Small intestine (tissue), 16 donors: ENCODE measurements at places on chromosomes 11 and 22. TPM values are rescaled to one million over a fixed set of nuclear protein-coding genes. Genes with fewer than 3 reads are reported as not detected.

GRCh38 chr22:32465661-32466060 lies 1.4 kb upstream of the BPIFC start:
- DNase-seq: no peak

- DNase-seq: no peak
Observed at GRCh38 chr11:92227959-92228935, 3.6 kb downstream of the FAT3 start.

DNA sequence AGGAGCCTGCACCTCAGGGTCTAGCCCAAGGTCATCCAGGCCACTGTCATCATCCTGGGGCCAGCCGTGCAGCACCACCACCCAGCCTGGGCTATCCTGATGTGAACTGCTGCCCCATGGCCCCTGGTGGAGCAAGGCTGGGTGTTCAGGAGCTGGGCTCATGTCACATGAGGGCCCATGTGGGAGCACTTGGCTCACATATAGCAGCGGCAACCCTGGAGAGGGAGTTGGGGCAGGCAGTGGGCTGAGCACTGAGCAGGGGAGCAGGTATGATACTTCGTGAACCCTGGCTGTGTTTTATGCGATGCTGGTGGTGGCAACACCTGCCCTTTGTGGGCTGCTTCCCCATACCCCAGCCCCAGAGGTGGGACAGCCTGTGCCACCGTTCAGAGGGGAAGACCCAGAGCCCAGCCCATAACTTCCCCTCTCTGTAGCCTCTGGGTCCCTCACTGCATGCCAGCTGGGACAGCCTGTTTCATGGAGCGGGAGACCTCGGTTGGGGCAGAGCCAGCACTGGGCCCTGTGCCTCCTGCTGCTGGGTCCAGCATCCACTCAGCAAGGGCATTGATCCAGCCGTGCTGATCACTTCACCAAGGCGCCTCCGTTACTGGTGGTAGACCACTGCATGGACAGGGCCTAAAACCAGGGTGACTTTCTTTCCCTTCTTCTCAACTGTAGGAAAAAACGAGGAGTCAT lies 62.5 kb upstream of the SUSD2 start:
- no peak for DNase-seq

Gene MAPK8IP2
- 1.4 TPM for polyA plus RNA-seq

- DNase-seq: no peak
Observed at GRCh38 chr11:72354356-72355115, 79.8 kb downstream of the CLPB start.

- no peak for DNase-seq
Observed at GRCh38 chr11:5269715-5270147, at the start of gene HBE1. TSS of gene HBE1 (minus strand) at chr11:5269945. CDS start at chr11:5269890, 55 bp downstream.

Gene TBX1
- polyA plus RNA-seq: 4.8 TPM

Gene KMT5B
- 26.5 TPM for polyA plus RNA-seq
